ENCODE measurements at places on chromosomes 3 and 15.

DNA sequence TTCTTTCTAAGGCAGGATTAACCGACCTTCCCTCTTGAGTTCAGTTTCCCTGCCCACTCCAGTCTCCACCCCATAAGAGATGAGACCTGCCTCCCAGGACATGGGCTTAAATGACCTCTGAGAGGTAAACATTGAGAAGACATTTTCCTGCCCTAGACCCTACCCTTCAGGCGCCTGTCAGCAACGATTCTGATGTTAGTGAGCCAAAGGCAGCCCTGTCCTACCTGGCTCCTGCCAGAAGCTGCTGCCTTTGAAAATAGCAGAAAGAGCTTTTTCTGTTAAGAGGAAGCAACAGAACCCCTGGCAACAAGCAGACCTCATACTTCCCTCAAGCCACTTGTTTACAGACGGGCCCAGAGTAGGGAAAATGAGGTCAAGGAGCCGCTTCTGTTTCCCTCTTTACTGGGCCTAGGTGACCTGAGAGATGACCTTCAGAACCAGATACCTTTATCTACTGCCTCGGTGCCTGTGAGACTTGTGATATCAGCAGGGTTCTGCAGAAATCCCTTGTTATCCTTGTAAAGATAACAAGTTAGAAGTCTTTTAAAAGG is 52.0 kb downstream of the CD200R1L start:
- no peak for DNase-seq

DNA sequence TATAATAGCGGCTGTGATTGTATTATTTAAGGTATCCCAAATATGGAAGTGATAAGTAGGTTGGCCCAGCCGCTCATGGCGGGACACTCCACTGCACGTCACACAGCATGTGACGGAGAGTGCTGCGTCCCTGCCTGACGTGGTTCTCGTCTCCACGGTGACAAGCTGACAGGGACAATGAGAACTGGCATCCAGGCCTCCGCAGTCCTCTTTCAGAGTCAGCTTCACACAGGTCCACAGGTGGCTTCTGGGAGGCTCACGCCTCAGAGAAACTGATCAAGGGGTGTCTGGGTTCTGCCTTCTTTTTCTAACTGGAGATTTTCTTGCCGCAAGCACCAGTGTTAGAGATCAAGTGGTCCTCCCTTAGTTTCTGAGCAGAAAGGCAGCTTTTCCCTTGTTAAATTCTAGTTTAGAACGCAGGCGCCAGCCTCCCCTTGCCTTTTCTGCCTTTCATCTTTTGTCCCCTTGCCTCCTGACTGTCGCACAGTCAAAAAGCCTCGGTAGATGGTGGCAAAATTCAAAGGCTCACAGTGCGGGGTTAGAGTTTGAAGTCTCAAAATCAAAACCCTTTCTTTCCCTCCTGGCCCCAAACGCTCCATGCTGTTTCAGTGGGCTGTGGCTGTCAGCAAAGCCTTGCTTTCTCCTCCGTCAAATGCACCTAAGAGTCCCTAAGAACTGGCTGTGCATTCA is 120.9 kb downstream of the ATP10A start:
- no peak for DNase-seq

DNA sequence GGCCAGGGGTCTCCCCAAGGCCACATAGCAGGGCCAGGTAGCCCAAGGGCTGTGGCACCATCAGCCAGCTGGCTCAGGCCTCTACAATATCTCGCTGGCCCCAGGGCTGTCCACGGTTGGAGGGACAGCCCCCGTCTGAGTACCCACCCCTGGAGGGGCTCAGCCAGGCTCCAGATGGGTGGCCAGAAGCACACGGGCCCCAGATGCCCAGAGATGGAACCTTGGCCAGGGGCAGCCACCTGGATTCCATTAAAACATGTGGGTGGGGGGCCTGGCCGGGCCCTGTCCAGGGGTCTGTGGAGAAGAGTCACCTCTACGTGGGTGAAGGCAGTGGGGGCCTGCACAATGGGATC is 8.4 kb downstream of the CSPG4 start:
- DNase-seq, result no peak

- no peak for DNase-seq
Measured at GRCh38 chr3:59769127-59769750, 719.4 kb upstream of the CFAP20DC start.

GRCh38 chr15:92394309-92395097 is 822 bp downstream of the ST8SIA2 start:
- DNase-seq, result no peak

GRCh38 chr3:167882057-167882667 is 146.6 kb downstream of the SERPINI1 start:
- DNase-seq, result no peak

GRCh38 chr3:103494011-103494410 is 1059.2 kb downstream of the ZPLD1 start:
- DNase-seq, result no peak

GRCh38 chr3:14429237-14429636 is 26.8 kb downstream of the SLC6A6 start:
- no peak for DNase-seq

DNA sequence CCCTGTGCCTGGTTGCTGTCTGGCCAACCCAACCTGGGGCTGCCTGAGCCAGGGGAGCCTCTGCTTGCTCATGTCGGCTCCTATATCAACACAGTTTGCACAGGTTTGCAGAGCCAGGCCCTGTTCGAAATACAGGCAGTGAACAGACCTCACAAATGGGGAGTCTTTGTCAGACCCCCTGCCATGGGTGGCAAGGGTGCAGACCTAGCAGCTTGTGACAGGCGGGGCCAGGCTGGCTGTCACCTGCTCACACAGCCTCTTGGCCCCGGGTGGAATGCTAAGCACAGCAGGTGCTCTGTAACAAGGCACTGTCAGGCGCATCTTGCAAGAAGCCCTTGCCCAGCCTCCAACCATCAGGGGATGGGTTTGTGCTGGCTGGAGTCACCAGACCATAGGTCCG is 47.3 kb downstream of the BDH1 start:
- no peak for DNase-seq

DNA sequence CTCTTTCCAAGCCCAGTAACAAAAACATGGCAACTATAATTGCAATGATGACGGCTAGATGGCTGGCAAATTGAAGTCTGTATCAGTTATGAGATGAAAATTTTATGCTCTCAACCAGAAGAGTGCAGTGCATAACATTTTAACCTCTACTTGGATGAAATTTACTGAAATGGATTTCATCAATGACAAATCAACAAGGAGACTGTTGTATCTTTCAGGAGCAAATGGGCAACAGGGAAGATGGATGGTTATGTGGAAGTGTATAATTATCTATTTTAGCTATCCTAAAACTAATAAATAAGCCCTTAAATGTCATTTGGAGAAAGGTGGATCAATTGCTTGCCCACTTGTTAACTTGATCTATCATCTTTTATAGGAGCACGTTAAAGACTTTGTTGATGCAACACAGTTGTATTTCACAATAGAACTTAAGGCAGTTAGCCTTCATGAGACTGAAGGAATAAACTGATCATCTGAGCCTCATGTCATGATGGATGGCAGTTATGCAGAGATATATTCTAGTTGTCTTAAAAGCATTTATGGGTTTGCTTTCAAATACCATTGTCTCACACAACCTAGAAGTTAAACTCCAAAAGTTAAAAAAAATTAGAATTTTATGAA is 315.1 kb upstream of the TBC1D5 start:
- DNase-seq, result no peak

GRCh38 chr15:68951813-68952212 is 21.5 kb downstream of the SPESP1 start:
- DNase-seq, result no peak

- DNase-seq, result no peak
Measured at GRCh38 chr15:69319384-69320375, 21.0 kb downstream of the PAQR5 start.

DNA sequence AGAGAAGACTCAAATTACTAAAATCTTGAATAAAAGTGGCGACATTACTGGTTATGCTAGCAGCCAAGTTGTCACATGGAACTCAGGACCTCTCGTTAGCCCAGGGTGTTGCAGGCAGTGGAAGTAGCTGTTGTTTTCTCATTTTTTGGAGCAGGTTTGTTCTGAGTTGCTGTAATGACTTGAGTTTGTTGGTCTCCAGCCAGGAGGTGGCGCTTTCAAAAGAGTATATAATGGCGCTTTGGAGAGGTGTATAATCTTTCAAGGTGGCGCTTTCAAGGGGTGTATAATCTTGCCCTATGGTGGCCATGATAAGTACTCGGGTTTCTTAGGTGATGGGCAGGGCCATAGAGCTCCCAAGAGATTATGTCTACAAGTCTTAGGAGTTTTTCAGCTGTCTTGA is 632.7 kb downstream of the NTRK3 start:
- no peak for DNase-seq

GRCh38 chr15:98380721-98381120 is 267.6 kb upstream of the IGF1R start:
- DNase-seq, result no peak

- DNase-seq, result no peak
Measured at GRCh38 chr15:37876900-37877299, 57.5 kb upstream of the TMCO5A start.

All from stimulated activated effector memory CD8-positive, alpha-beta T cell treated with anti-CD3 and anti-CD28 coated beads, Interleukin-12 subunit alpha, Interleukin-12 subunit beta, amount 100 ng/mL, for 72 hours (primary cell).